ENCODE measurements at places on chromosomes 6 and 20.

- no peak for DNase-seq
Measured at GRCh38 chr6:167462514-167463312, 137.8 kb downstream of the TTLL2 start.

DNA sequence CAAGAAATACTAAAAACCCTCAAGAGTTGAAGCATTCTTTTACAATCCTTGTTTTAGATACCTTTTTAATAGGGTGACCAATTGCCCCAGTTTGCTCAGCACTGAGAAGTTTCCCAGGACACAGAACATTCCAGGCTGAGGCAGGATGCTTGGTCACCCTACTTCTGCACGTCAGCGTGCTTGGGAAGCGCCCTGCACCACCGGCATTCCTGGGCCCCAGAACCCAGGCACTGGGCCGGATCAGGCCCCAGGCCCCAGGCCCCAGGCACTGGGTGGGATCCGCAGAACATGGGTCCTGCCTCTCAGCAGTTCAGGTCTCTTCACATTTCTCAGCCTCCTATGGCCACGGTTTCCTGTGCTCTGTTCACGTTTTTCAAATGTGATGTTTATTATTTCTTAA, 213.8 kb upstream of the QKI start:
- DNase-seq: no peak

GRCh38 chr6:8268606-8269005, 166.3 kb upstream of the EEF1E1 start:
- no peak for DNase-seq

GRCh38 chr20:17925141-17925939, 43.3 kb downstream of the SNX5 start:
- no peak for DNase-seq

DNA sequence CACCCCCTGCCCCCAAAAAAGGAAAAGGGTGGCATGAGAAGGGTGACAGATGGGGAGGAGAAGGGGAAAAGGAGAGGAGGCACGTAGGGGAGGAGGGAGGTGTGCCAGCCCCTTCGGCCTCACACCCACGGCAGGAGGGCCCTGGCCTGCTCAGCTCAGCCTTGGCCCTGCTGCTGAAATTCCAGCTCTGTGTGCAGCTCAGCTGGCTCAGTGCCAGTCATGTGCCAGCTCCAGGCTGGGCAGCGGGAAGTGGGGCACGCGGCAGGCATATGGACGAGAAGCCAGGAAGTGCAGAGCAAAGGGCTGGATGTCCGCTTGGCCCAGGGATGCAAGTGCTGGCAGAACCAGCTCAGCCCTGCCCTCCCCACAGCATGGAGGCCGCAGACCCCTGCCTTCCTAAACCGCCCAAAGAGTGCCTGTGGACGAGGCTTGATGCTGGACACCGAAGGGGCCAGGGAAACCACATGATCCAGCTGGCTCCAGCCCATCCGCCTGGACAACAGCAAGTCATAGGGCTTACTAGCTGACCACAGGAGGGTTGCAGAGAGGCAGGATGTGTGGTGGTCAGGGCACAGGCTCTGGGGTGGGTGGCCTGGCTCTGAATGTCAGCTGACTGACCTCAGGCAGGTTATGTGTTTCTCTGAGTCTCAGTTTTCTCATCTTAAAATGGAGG, 60.2 kb downstream of the NOL4L start:
- DNase-seq: no peak

- no peak for DNase-seq
Measured at GRCh38 chr6:12555781-12556180, 160.8 kb upstream of the PHACTR1 start.

- no peak for DNase-seq
Measured at GRCh38 chr20:10430000-10430466, 4.0 kb downstream of the MKKS start.

DNA sequence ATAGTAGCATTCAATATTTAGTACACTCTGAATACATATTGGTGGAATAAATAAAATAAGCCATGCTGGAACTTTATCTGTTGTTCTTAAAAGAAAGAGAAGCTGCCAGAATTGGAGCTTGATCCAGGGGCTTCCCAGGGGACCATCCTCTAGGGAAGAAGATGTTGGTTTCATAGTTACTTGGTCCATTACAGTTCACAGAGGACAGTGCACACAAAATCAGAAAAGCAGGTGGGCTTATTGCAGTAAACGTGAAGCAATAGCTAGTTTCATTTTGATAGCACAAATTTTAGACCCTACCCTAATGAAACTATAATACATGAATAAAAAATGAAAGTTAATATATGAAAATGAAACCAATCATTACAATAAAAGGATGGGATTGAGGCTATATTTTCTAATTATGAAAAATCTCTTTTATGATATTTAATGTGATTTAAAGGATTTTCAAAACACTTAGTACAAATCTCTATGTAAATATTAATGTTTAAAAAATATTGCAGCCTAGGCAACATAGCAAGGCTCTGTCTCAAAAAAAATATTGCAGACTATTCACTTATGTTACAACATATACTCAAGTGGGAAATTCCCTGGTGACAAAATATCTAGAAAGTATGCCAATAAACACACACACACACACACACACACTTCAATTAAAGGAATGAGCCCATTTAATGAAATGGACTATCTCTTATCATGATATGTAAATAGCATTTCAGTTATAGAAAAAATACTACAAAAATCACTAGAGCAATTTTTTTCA, 227.0 kb upstream of the MARCKS start:
- no peak for DNase-seq

- DNase-seq: no peak
Measured at GRCh38 chr6:14309516-14309915, 191.9 kb downstream of the CD83 start.

- DNase-seq: no peak
Measured at GRCh38 chr20:49433333-49433732, 49.1 kb downstream of the KCNB1 start.

DNA sequence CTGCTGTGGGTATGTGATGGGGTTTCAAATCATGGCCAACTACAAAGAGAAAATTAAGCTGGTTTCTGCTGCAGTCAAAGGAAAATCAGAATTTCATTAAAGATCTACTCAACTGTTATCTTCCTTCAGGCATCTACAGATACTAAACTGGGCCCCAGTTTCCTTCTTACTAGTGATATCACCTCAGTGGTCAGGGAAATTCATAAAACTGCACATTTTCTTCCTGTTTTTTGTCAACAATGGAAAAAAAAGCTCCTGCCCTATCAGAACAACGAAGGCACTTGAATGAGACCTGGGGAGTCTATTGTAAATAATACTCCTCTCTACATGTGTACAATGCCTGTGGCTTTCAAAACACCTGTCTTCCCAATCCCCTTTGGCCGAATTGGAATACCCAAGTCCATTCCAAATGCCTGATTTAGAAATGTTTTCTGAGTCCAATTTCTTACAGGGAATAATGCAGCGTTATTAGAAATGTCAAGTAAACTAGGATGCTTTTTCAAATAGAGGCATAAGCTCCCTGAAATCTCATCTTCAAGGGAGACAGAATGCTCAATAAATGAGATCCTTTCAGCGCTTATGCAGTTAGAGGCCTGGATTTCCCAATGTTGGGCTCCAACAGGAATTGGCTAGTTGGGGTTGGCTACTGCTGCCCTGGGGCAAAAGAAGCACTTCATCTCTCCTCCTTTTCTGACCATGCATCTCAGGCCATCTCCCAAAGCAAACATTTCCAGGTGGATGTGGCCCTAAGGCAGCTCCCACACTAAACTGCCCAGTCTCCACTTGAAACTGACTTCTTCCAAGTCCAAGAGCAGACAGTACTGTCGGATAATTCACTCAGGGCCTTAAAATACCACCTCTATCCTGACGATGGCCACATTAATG, 143.3 kb downstream of the NFATC2 start:
- no peak for DNase-seq

DNA sequence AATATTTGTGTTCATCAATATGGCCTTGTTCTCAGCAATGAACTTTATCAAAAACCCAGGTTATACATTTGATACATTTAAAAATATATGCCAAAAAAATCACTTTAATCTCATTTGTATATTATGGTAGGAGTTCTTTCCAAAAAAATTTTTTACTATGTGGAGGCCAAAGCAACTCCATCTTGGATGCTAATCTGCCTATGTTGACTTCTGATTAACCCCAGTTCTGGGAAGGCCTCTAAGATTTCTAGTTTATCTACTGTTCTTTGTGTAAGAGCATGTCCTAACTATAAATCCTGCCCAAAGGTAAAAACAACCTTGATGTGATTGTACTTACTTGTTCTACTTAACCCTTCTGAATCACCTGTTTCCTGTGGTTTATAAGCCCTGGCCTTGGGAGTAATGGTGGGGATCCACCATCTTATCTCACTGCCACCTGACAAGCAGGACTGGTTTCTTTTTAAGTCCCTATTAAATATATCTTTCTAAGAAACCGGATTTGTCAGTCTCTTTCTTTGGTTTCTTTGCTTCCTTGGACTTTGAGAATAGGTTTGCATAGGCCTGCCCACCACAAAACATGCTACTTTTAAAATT, 46.7 kb downstream of the RNGTT start:
- no peak for DNase-seq

DNA sequence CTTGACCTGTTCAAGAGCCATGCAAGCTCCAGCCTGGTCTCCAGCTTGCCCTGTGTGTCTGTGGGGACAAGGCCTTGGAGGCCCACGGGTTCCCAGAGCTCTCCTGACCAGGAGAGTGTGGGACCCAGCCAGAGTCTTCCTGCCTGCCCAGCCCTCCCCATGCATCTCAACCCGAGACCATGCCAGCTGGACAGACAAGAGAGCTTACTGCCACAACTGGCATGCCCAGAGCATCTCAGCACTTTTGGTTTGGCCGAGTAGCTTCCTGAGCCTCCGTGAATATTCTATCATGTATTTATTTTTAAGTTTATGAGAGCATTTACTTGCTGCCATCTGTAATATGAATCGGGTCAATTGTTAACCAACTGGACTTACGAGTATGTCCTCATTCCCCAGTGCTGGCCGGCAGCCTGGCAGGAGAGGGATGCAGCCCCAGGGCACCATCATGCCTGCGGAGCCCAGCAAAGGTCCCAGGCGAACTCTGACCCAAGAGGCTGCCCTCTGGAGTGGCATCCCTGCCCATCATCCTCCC, 14.9 kb downstream of the IP6K3 start:
- DNase-seq: no peak

GRCh38 chr6:150452428-150453243, 83.8 kb downstream of the IYD start:
- DNase-seq: no peak

DNA sequence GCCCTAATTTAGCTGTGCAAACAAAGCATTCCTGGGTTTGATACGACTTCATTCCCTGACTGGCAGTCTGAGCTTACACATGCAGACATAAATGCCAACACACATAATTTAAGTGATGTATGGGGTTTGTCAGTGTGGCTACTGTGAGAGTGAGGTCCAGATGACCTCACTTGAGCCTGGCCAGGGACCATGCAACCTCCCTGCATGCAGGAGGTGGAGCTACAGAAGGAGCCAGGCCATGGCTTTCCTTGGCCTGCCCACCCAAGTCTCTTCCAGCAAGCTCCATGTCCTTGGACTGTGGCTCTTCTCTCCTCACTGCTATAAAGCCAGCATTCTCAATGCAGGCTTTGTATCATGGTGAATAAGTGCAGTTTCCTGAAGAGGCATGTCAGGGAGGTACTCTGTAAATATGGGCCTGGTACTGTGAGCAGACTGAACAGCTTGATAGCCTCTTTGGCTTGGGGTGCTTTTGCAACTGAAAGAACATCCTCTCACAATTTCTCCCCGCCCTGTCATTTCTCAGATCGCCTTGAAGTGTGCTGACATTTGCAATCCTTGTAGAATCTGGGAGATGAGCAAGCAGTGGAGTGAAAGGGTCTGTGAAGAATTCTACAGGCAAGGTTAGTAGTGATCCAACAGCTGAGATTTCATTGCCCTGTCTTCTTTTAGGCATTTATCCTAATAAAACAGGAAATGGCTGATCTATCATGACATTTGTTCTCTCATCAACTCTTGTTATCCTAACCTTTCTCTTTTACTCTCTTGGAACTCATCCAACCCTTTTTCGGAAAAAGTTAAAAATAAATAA, 69.2 kb downstream of the MTFR2 start:
- DNase-seq: no peak

All from activated CD4-positive, alpha-beta T cell treated with anti-CD3 and anti-CD28 coated beads for 4 hours (primary cell).